ENCODE measurements at places on chromosomes 11 and 22.

DNA sequence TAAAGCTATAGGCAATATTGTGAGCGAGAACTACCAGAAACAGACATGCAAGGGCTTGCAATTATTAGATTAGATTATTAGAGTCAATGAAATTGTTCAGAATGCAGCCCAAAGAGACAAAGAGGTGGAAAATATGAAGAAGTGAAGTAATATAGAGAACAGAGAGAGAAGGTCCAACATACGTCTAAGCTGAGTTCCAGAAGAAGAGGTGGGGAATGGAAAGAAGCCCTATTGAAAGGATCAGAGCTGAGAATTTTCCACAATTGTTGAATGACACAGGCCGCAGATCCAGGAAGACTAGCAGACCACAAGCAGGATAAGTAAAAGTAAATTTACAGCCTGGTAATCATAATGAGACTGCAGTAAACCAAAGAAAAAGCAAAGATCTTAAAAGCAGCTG is 93.2 kb downstream of the EXT2 start:
- DNase-seq: no peak

- no peak for DNase-seq
Measured at GRCh38 chr11:116170526-116171120, 602.2 kb downstream of the BUD13 start.

- DNase-seq: no peak
Measured at GRCh38 chr22:50243685-50244419, 971 bp downstream of the TUBGCP6 start.

GRCh38 chr22:27136596-27136995 is 479.2 kb downstream of the MIAT start:
- no peak for DNase-seq

DNA sequence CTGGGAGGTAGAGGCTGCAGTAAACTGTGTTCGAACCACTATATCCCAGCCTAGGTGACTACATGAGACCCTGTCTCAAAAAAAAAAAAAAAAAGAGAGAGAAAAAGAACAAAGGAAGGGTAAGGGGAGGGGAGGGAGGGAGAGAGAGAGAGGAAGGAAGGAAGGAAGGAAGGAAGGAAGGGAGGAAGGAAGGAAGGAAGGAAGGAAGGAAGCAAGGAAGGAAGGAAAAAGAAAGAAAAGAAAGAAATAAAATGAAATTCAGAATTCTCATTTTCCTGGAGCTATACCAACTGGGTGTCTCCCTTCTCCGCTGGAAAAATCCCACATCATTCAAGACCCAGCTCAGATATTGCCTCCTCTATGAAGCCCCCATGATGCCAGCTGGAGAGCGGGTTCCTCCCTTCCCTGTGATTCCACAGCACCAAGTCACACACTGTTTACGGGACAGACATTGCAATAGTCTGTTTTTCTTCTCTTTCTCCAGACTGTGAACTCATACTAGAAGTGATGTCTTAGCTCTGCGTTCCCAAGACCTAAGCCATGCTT is 3.0 kb upstream of the PPFIA1 start:
- no peak for DNase-seq

GRCh38 chr22:47423861-47424820 is 661.7 kb downstream of the TBC1D22A start:
- DNase-seq: no peak

GRCh38 chr22:48156603-48157355 is 1394.3 kb downstream of the TBC1D22A start:
- DNase-seq: no peak

DNA sequence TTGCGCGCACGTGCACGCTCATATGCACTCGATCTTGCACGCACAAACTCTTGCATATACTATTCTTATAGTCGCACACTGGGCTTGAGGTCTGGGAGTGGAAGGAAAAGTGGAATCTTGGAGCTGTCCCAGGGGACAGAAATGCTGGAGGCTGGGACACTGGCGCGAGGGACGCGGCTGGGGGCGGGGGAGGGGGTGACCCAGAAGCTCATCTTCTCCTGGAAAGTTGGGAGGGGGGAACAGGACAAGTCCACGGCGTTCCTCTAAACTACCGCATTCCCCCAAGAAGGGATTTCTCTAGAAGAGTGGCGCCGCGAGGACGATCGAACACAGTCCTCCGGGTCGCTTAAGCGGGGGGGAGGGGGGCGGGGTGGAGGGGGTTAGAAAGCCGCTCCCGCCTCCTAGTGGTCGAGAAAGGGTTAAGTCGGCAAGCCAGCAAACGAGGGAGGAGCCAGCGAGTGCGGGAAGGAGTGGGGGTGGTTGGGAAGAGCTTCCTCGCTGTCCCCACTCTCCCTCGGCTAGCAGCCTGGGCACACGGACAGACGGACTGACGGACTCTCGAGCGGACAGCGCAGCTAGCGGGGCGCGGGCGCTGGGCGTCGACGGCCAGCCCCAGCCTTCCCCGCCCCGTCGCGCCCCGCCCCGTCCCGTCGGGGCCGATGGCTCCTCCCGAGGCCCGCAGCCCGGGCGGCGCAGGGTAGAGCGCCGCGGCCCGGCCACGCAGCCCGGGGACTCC is at the start of gene RTN4RL2:
Gene RTN4RL2, plus strand, starts transcription at position 507 of the 736 bp plus-strand sequence. CDS start 338 bp downstream, outside the sequence.
- no peak for DNase-seq

- no peak for DNase-seq
Measured at GRCh38 chr22:48752451-48753380, 1075.0 kb downstream of the BRD1 start.

DNA sequence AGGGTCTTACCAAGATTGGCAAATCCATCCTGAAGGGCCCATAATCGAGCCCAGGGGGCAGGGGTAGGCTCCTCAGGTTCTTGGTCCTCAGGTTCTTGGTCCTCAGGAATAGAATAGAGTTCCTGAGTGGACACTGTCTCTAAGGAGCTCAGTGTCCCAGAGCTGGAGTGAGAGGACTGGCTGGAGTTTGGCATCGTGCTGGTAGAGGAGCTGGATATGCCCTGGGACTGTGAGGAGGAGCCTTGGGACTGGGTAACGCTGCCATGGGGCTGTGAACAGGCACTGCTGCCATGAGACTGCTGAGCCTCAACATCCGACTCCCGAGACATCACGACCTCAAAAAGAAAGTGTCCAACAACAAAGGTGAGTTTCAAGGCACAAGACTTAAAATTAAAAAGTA is 7.2 kb downstream of the CHEK2 start:
- DNase-seq: no peak

DNA sequence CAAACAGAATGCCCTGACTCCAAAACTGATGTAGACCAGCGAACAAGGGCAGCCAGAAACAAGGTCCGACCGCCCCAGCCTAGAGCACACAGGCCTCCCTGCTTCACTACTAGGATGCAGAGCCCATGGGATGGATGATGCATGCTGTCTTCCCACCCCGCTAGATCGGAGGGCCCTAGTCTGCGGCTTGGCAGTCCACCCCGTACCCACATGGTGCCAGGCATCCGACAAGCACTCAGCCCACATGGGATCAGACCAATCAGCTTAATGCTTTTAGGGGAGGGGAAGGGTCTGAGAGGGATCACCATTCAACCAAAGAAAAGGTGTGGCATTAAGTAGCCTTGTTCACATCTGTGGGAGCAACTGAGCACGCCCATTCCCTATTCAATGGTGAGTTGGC is 30.6 kb downstream of the PISD start:
- no peak for DNase-seq

GRCh38 chr22:37611207-37611606 is 2.6 kb downstream of the GGA1 start:
- no peak for DNase-seq

DNA sequence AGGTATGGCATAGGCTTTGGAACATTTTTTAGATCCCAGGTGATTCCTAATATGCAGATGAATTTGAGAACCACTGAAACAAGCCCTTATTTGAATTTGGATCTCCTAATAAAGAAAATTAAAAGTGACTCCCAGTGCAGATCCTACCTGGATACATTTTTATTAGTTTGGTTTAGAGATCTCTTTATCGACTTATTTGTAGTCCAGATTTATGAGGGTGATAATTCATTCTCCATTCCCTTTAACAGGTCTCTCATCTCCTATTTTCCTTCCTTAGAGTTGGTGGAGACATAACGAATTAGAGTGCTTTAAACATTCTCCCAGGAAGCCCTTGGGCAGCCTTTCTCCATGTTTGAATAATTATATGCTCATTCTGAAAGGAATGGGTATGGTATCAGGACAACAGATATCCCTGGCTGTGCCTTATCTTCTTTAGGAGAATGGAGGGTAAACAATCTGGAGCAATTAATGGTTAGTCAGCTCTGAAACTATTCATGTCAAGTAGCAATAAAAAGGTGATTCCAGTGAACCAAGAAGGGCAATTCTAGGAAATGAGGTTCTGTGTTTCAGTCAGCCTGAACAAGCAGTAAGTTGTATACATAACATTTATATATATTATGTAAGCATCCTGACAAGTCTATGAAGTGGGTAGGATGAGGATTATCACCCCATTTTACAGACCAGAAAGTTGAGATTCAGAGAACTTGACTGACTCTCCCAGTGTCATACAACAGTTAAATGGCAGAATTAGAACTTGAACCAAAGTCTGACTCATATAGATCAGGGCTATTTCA is 53.9 kb upstream of the RCE1 start:
- no peak for DNase-seq

GRCh38 chr11:65217441-65218423 is 36.0 kb downstream of the CAPN1 start:
- DNase-seq: no peak

DNA sequence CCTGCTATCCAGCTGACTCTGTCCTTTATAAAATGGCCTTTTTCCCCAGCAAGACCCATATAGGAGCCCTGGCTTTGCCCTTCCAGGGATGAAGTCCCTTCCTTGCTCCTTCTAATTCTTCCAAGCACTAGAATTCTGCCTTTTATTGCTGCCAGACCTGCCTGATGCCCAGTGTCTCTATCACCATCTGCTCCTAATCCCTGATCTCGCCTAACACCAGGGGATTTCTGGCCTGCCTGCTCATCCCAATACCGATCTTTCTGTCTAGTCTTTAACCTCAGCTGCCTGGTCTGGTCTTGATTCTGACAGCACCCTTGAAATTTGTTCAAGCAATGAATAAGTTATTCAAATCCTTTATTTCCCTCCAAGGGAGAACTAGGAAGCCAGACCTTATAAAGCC is 150.2 kb downstream of the SPON1 start:
- no peak for DNase-seq

- DNase-seq: no peak
Measured at GRCh38 chr11:96486890-96487611, 97.2 kb downstream of the JRKL start.

DNA sequence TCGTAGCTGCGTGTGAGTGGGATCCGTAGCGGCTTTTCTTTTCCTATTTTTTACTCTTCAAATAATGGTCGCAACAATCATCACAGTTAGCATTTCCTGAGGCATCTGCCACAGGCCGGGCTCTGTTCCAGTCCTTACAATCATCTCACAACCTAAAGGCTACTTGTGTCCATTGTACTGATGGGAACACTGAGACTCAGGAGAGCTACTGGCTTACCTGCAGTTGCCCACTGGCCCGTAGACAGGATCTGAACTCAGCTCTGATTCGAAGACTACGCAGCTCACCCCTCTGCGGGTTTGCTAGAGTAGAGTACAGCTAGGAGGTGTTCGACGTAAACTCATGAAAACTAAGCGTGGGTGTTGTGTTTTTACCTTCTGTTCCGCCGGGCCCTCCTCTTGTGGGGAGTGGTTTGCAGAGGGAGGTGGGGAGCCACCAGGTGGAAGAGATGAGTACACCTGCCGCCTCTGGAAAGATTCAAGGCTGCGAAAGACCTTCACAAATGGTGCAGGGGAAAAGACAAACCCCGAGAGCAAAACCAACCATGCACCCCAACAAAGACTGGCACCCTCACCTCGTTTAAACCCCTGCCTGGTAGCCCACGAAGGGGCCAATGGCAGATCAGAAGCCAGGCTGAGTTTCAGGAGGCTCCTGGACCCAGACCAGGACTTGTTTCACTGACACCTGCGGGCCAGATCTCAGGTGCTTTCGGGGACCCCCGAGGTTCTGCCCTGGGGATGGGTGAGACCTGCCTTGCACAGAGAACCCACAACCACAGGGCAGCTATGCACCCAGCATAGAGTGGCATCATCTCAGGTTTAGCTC is 18.3 kb upstream of the RFPL3 start:
- no peak for DNase-seq

GRCh38 chr11:58616594-58616993 is 5.9 kb upstream of the CNTF start:
- no peak for DNase-seq

GRCh38 chr11:32121012-32121411 is 30.1 kb downstream of the RCN1 start:
- DNase-seq: no peak

GRCh38 chr22:49861642-49862495 is 8.2 kb downstream of the ZBED4 start:
- DNase-seq: no peak

DNA sequence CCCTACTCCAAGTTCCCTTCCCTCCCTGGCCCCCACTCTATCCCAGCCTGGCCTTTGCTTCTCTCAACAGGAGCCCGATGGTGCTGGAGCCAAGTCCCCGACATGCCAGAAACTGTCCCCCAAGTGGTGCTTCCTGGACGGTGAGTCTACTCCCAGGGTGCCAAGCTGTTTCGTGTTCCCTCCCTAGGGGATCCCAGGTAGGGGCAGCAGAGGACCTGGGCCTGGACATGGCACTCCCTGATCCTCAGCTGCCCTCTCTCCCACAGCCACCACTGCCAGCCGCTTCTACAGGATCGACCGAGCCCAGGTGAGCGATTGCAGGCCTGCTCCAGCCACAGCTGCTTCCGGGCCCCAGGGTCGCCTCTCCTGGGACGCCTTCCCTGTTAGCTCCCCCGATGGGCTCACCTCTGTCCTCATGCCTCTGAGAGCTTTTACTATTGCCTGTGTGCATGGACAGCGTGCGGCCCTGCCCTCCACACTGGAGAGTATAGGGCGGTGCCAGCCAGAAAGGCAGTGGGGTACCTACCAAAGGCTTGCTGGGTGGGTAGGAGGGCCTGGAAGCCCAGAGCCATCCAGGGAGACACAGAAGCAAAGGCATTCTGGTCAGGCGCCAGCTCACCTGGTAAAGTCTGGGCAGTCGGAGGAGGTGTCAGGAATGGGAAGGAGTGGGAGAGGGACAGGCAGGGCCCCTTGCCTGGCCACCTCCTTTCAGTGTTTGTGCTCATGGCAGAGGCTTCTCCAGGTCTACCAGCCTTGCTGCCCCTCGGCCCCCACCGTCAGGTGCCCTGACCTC is 5.0 kb upstream of the MDK start:
- DNase-seq: no peak

- DNase-seq: no peak
Measured at GRCh38 chr11:131658414-131658813, 288.0 kb downstream of the NTM start.

- DNase-seq: no peak
Measured at GRCh38 chr11:62242021-62242420, at the start of gene SCGB1D2. TSS of gene SCGB1D2 (plus strand) at chr11:62242239. CDS start at chr11:62242308, 69 bp downstream.

- DNase-seq: peak; percentile 74
Measured at GRCh38 chr22:36506637-36507517, at the start of gene FOXRED2. TSS of gene FOXRED2 (minus strand) at chr22:36507040. CDS start at chr22:36506422, 618 bp downstream.

GRCh38 chr11:2741006-2741376 is 41.2 kb upstream of the KCNQ1OT1 start:
- DNase-seq: no peak

- DNase-seq: no peak
Measured at GRCh38 chr22:37060801-37061610, 9.5 kb downstream of the KCTD17 start.
